ENCODE measurements at places on chromosomes 16 and 17.

DNA sequence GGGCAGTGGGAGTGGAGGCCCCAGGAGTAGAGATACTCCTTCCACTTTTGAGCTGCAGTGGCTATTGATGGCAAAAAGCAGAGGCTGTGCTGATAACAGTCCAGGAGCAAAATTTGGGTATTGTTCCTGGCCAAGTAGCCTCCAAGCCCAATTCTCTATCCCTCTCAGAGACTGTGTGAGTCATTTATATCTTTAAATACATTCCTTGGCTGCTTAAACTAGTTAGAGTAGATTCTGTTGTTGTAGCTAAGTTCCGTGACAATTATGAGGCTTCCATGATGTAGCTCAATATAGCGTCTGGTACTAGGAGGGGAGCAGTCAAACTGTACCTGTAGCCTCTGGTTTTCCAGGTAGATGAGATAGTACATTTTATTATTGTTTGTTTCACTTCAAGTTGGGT is 19.9 kb upstream of the UBE2G1 start:
- DNase-seq: no peak

DNA sequence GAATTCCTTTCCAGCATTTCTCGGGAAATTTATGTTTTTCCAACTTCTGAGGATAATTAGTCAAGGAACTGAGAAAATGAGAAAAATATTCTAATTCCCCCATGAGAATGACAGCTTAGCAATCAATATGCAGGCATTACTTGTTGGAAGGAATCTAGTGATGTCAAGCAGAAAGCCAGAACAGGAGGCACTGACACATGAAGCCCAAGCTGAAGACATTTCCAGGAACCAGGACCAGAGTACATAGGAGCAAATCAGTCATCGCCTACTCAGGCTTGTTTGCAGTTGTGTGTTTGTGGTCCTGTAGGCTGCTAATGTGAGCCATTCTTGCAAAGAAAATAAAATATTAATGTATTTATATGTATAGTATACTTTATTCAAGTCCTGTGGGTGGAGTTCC is 89.7 kb downstream of the SALL1 start:
- DNase-seq: no peak

DNA sequence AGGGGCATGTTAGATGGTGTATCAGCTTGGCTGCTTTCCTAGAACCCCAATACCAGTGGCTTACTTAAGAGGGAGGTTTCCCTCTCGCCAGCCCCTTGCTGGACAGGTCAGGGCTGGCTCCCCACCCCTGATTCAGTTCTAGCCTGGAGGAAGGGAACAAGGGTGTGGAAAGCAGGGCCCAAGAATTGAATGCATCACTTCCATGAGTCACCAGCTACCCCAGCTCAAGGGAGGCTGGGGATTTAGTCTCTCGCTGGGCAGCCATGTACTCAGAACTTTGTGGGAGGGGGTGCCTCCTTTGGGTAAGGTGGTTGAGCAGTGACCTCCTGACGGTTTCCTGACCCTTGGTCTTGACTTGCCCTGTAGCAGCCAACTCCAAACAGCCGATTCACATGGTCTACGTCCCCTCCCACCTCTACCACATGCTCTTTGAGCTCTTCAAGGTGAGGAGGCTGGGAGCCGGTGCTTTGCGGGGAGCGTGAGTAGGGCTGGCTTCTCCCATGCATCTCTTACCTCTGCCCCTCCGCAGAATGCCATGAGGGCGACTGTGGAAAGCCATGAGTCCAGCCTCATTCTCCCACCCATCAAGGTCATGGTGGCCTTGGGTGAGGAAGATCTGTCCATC is 12.8 kb downstream of the PDK2 start:
- no peak for DNase-seq

DNA sequence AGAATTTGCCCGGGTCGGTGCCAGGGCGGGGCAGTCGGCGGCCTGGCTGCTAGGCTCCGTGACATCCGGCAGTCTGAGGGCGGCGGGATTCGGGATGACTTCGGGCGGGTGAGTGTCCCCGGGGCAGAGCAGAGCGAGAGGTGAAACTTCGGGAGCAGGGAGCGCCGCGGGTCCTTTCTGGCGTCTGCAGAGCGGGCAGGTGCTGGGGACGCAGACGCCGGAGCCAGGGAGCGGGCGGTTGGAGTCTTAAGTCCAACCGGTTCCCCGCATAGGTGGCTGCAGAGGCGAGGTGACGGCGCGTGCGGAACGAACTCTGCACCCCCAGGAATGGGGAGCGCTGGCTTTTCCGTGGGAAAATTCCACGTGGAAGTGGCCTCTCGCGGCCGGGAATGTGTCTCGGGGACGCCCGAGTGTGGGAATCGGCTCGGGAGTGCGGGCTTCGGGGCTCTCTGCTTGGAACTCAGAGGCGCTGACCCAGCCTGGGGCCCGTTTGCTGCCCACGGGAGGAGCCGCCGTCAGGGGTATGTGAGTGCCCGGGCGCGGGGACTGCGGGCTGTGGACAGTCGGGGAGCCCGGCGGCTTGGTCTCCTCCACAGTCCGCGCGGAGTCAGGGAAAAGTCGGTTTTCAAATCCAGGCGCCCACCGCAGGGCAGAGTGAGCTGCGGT is at the start of gene B4GALNT2:
Gene B4GALNT2 (plus strand): TSS at position 71 of the 666 bp plus-strand sequence. CDS start 24 bp downstream, at position 95.
- DNase-seq: no peak

- no peak for DNase-seq
These were observed 7.8 kb upstream of the SLC46A1 start for GRCh38 chr17:28413804-28414203.

GRCh38 chr17:69961501-69962145 is 113.4 kb upstream of the KCNJ16 start:
- peak; percentile 35 for DNase-seq

DNA sequence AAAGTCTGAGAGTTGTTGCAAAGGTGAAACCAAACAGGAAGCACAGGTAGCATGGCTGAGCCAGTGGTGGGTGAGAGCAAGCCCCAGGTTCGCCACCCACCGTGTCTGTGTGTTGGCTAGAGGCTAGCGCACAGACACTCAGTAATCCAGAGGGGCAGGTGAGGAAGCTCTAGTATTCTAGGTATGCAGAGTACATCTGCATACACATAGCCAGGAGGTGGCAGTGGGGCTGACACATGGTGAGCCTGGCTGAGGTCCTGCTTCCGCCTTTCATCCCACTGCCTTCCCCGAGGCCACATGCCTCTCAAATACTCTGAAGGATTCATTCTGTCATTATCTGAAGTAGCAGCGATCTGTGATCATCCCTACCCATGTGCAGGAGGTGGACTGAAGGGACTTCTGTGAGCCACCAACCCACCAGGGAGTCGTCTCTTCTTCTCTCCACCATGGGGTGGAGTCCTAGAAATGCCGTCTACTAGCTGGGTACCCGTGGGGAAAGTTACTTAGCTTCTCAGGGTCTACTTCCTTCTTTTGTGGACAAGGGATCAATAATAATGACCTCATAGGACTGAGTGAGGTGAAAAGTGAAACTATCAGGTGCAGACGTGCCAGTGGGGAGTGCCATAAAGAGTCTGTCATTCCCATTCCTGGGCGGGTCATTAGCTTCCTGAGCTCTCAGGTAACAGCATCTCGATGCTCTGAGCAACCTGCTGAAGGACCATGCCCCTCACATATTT is 36.0 kb upstream of the ICAM2 start:
- DNase-seq: peak; percentile 56

- peak; percentile 59 for DNase-seq
These were observed 16.4 kb downstream of the RARA start for GRCh38 chr17:40325156-40326013.
